Naive thymus-derived CD8-positive, alpha-beta T cell (primary cell): ENCODE measurements at places on chromosomes 16 and 17.

- no peaks in the 10 kb centered on the region for H3K4me1 ChIP-seq
- H3K4me3 ChIP-seq = no peak overlapping the region
- H3K27me3 ChIP-seq = no peaks in the 10 kb centered on the region
- peak; percentile 19 for DNase-seq
Measured at GRCh38 chr16:84065536-84066132, 23.0 kb upstream of the SLC38A8 start.

DNA sequence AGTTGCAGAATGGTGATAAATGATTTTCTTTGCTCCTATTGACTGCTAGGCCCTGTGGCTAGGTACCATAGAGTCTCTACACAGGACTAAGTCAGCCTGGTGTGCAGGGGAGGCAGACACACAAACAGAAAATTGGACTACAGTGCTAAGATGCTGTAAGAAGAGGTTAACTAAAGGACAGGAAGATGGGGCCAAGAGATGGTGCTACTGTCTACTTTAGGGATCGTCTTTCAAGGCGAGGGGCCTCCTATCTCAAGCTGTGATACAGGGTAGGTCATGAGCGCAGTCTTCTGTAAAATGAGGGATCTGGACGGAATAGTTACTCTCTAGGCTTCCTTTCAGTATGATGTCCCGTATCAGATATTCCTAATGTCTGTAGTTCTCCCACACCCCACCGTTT is 817 bp downstream of the NME1 start:
- peaks cover 3% of the 10 kb centered on the region for H3K36me3 ChIP-seq
- no peak for DNase-seq
- peaks cover 12% of the 10 kb centered on the region for H3K4me1 ChIP-seq
- H3K4me3 ChIP-seq = no peak overlapping the region
- no peaks in the 10 kb centered on the region for H3K27me3 ChIP-seq

DNA sequence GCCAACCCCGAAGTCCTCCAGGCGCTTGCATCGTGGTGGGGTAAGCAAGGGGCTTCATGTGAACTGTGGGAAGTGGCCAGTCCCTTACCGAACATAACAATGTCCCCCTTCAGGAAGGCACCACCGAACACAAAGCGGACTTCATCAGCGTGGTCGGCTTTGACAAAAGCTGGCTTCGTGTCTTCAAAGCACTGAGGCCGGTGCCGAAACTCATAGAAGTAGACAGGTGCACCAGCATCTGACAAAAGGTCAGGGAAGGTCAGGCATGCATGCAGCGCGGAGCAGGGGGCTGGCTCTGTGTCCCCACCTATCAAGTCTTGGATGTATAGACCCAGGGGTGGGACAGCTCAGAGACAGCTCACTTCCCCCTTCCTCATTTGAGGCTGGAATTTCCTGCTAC is 16.6 kb upstream of the CES1 start:
- no peak for DNase-seq
- H3K27ac ChIP-seq = no peak overlapping the region
- no peaks in the 10 kb centered on the region for H3K36me3 ChIP-seq

DNA sequence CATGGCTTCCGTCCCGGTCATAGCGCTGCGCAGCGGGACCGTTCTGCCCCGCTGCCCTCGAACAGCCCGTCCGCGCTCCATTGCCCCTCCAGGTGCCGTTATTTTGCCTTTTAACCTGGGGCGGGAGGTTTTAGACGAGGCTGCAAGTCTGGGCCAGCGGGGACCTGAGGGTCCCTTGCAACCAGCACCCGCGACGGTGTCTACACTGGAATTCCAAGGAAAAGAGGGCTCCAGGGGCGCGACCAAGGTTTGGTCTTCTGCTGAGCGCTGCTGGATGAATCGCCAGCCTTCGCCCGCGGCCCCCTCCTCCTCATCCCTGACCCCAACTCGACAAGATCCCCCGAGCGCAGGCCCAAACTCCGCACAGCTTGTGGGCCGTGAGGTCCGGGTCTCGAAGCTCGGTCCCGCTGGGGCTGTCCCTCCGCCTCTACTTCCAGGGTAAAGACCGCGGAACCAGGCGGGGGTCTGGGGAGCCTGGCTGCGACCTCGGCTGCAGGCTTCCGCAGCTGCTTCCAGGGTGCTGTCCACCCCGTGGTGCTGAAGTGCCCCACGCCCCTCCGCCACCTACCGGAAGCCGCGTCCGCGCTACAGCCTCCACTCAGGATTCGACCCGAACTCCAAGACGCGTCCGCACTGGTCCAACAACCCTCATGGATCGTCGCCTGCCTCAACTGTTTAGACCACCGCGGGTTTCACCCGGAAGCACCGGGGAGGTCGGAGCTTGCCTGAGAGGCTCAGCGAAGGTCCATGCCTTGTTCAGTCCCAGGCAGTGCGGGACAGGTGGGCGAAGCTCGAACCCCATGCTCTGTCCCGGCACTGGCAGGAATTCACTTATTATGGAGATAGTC is 10.1 kb upstream of the CA4 start:
- H3K36me3 ChIP-seq = peaks cover 4% of the 10 kb centered on the region
- H3K4me1 ChIP-seq = peaks cover 37% of the 10 kb centered on the region
- H3K27me3 ChIP-seq = peaks cover 53% of the 10 kb centered on the region
- DNase-seq = peak; percentile 58
- H3K27ac ChIP-seq = no peak overlapping the region
- peak overlapping the region; percentile 39 for H3K4me3 ChIP-seq

GRCh38 chr17:47741109-47741792 is 8.2 kb downstream of the TBX21 start:
- peaks cover 5% of the 10 kb centered on the region for H3K27me3 ChIP-seq
- H3K36me3 ChIP-seq = no peaks in the 10 kb centered on the region
- H3K4me3 ChIP-seq = no peak overlapping the region
- peaks cover 2% of the 10 kb centered on the region for H3K4me1 ChIP-seq
- H3K27ac ChIP-seq = no peak overlapping the region

- peak; percentile 85 for DNase-seq
- no peaks in the 10 kb centered on the region for H3K36me3 ChIP-seq
- H3K27ac ChIP-seq = no peak within 1 kb of the TSS
Measured at GRCh38 chr16:714558-715476, at the start of gene METRN. Gene METRN (plus strand): TSS chr16:715118. CDS start chr16:715290, 172 bp downstream.

DNA sequence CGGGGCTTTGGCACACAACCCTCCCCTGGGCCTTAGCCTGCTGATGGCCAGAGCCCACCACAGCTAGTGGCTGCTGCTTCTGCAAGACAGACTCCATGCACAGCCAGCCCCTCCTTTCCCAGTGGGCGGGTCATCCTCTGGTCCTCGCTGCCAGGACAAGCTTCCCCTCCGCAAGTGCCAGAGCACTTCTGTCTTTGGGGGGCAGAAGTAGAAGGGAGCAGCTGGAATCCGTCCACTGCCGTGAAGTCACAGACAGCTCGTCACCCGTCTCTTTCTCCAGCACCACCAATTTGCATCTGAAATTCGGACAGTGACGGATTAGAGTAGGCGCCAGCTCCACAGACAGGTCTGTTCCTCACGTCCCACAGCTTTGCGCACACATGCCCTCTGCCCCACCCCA is 31.3 kb upstream of the NAT9 start:
- peaks cover 1% of the 10 kb centered on the region for H3K4me1 ChIP-seq
- H3K36me3 ChIP-seq = peaks cover 4% of the 10 kb centered on the region
- no peak overlapping the region for H3K27ac ChIP-seq
- H3K4me3 ChIP-seq = no peak overlapping the region
- DNase-seq = no peak
- H3K27me3 ChIP-seq = no peaks in the 10 kb centered on the region
